ENCODE measurements at places on chromosomes 6 and 20.

DNA sequence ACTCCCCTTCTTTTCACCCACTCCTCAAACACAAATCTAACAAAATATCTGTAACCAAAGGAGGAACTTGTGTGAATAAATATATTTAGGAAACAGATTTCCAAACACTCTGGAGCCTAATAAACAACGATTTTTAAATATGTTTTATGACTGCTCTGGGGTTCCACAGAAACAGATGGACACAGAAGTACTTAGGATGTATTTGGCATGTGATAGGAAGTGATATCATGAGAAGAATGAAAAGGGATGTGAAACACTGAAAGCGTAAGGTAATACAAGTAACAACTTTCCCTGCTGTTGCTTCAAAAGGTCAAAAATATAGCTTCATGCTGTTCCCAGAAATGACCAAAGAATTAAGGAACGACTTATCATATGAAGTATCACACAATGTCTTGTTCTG, 26.1 kb upstream of the ENPP1 start:
- DNase-seq, result no peak

GRCh38 chr6:13847326-13848050, 33.1 kb upstream of the MCUR1 start:
- DNase-seq, result no peak

DNA sequence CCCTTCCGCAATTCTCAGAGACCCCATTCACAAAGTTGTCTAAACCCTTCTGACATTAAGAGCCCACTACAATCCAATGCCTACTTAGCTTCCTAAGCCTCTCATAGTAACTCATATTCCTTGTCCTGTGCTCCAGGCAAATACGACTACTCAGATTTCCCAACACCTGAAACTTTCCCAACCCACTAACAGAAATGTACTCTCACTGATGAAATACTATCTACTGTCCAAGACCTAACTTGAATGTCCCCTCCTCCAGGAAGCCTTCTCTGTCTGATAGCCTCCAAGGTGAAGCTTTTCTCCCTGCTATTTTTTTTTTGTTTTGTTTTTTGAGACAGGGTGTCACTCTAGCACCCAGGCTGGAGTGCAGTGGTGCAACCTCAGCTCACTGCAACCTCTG, 30.4 kb downstream of the GPLD1 start:
- no peak for DNase-seq

DNA sequence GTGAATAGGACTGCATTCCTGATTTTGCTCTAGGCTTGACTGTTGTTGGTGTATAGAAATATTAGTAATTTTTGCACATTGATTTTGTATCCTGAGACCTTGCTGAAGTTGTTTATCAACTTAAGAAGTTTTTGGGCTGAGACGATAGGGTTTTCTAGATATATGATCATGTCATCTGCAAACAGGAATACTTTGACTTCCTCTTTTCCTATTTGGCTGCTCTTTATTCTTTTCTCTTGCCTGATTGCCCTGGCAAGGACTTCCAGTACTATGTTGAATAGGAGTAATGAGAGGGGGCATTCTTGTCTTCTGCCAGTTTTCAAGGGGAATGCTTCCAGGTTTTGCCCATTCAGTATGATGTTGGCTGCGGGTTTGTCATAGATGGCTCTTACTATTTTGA, 13.4 kb downstream of the HLA-DOB start:
- DNase-seq, result no peak

DNA sequence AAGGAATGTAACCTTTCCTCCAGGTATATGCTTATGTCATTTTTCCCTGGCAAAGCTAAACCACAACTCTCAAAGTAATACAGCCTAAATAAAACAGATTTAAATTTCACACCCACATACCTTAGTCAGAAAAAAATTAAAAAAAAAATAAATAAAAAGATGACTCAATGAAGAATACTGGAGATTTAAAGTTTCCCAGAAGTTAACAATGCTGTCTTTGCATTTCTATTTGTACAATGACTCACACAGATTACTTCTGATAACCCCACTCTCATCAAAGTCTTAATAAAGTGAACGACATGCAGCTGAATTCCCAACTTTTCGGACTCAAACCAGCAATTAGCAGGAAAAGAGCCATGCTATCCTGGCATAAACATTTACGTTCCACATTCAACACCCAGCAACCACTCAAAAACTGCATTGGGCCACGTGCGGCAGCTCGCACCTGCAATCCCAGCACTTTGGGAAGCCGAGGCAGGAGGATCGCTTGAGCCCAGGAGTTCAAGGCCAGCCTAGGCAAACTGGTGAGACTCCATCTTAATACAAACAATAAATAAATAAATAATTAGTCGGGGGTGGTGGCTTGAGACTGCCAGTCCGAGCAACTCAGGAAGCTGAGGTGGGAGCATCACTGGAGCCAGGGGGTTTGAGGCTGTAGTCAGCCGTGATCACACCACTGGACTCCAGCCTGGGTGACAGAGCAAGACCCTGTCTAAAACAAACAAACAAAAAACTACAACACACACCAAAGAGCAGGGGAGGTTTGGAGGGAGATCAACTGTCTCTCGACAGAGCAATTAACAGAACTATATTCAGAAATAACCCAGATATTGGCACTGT, 130.5 kb downstream of the WDR27 start:
- DNase-seq, result peak; percentile 60

- DNase-seq, result no peak
Measured at GRCh38 chr6:55969526-55969925, 94.1 kb upstream of the BMP5 start.

GRCh38 chr6:126983779-126984178, 134.7 kb upstream of the RSPO3 start:
- DNase-seq, result no peak

- peak; percentile 74 for DNase-seq
Measured at GRCh38 chr6:11810039-11810541, 31.5 kb upstream of the ADTRP start.

- DNase-seq, result no peak
Measured at GRCh38 chr6:166662690-166663089, 35.6 kb upstream of the RPS6KA2 start.

GRCh38 chr6:13488896-13489237, 1.5 kb upstream of the GFOD1 start:
- no peak for DNase-seq

- peak; percentile 55 for DNase-seq
Measured at GRCh38 chr6:156791320-156791850, 14.2 kb downstream of the ARID1B start.

DNA sequence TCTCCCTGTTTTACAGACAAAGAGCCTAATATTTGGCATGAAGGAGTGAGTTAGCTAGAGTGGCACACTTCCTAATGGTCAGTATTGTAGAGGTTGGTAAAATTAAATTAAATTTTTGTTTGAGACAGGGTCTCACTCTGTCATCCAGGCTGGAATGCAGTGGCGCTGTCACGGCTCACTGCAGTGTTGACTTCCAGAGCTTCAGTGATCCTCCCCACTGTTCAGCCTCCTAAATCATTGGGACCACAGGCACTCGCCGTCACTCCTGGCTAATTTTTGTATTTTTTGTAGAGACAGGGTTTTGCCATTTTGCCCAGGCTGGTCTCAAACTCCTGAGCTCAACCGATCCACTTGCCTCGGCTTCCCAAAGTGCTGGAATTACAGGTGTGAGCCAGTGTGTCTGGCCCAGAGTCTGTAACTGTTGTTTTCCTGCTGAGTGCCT, 70.9 kb downstream of the SCAND1 start:
- DNase-seq, result no peak

GRCh38 chr20:38406476-38406875, 28.7 kb downstream of the SNHG17 start:
- DNase-seq, result no peak

DNA sequence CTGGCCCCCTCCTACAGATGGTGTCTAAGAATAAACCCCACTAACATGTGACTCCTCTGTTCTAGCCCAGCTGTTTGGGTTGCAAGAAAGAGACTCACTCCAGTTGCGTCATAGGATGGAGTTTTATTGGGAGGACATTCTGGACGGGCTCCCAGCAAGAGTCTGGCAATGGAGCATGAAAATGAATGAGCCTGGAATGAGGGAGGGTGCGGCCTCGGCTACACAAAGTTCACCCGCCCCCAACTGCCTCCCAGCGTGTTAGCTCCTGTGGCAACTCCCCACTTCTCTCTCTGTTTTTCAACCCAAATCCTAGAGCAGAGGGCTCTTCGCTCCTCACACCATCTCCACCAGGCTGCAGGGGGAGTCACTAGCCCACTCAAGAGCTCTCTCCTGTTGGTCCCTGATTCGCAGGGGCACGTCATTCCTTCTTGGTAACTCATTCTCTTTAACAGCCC, 5.1 kb upstream of the ADAM33 start:
- DNase-seq, result peak; percentile 63

DNA sequence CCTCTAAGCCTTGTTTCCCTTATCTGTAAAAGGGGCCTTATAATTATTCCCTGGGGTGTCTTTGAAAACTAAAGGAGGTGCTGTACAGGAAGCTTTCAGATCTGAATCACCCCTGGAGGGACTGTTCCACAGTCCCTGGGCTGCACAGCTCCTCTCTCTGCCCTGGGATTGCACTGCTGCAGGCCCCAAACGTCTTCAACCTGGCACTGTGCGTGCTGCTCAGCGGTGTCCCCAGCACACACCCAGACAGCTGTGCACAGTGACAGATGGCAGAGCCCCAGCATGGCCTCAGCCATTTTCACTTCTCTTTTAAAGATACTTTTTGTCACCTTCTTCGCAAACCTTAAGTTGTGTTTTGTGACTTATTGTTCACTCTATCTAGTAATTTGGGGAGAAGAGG, 50.7 kb upstream of the INSM1 start:
- no peak for DNase-seq

DNA sequence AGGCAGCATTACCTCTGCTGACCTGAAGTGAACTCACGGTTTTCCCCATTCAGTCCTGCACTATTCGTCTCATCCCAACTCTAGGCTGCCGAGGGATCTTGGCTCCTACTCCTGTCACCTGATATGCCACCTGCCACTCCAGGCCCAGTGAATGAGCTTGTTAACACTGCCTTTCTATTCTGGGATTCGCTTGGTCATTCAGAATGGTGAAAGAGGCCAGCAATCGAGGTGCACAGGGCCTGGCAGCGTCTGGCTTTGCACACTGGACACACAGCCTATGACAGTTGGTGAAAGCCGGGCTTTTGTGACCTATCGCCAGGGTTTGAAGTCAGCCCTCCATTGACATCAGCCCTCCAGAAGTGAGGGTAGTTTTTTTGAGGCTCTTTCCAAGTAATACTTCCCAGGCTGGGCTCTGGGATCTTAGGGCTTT, 59.3 kb upstream of the MYL9 start:
- no peak for DNase-seq

DNA sequence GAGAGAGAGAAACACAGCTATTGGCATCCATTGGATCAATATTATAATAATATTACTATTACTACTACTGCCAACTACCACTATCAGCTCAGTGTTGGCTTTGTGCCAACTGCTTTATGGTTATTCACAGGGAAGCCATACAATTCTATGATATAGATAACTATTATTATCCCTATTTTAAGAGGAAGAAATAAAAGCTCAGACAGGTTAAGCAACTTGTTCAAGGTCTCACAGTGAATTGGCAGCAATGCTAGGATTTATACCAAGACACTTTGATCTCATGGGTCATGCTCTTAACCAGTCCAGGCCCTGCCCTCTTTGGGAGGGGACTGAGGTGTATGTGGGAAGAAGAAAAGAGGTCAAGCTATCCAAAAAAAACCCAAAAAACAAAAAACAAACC, 82.0 kb upstream of the TRAF3IP2 start:
- peak; percentile 6 for DNase-seq

DNA sequence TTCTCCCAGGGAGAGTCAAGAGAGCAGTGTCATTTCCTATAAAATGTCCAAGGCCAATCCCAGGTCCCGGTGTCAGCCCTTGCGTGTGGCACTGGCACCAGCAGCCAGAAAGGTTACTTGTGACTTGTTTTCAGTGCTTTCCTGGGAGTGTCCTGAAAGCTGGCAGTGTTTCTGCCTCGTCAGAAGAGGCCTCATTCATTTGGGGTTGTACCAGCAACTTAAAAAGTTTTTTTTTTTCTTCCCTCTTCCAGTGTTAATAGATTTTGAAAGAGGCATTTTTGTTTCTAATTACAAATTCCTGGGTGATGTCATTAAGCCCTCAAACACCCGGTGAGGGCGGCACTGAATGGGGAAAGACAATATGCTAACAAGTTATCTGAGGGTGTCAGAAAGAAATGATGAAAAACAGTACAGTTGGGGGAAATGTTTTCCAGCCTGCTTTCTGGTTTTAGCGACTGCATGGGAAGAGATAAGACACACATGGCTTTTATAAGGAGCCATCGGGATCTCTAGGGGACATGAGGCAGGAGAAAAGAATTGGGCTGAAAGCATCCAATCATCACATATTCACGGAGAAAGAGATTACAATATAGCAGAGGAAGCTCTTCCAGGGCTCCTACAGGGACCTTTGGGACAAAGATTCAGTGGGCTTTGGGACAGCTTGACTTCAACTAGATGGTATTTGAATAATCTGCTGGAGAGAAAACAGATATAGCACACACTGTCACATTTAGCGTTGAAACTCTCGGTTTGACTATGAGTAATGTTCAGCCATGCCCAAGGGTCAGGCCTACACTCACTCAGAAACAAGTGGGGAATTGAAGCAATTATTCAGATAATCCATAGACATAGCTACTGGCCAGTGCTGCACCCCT, 153.0 kb downstream of the BCAS1 start:
- DNase-seq, result no peak

GRCh38 chr6:111818539-111819226, 54.6 kb downstream of the FYN start:
- DNase-seq, result no peak

DNA sequence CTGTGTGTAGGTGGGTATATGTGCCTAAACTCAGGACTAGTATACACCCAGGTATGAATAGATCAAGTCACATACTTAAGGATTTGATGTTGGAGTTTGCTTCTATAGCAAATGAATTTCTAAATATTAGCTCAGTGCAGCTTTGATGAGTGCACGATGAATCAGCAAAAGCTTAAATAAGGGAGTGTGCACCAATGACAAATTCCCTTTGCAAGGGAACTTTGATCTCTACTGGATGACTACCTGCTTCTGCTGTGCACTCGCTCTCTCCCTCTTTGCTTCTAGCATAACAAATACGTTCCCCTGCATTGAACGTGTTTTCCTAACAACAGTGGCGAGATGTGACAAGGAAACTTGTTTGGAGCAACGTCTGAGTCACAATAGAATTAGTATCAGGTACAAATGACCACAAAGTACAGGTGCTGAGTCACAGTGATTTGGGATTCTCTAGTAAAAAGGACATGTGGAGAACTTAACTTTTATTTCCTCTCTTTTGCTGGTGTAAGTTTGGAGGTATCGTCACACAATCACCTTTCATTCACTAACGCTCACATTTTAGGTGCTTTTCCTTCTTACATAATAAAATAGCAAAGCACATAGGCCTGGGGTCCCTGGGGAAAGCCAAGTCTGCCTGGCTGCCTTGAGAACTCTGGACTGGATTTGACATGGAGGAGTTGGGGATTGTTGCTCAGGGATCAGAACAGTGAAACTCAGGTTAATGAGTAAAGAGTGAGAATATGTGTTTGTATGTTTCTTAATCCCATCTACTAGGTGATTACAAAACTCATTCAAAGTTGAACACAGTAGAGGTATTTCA, 49.7 kb downstream of the KLHL31 start:
- DNase-seq, result peak; percentile 88

- no peak for DNase-seq
Measured at GRCh38 chr6:19655744-19656143, 181.4 kb upstream of the ID4 start.

Data from RWPE1 (cell line).